Lower lobe of right lung (tissue), 2 donors: ENCODE measurements at places on chromosomes 1 and 21.

DNA sequence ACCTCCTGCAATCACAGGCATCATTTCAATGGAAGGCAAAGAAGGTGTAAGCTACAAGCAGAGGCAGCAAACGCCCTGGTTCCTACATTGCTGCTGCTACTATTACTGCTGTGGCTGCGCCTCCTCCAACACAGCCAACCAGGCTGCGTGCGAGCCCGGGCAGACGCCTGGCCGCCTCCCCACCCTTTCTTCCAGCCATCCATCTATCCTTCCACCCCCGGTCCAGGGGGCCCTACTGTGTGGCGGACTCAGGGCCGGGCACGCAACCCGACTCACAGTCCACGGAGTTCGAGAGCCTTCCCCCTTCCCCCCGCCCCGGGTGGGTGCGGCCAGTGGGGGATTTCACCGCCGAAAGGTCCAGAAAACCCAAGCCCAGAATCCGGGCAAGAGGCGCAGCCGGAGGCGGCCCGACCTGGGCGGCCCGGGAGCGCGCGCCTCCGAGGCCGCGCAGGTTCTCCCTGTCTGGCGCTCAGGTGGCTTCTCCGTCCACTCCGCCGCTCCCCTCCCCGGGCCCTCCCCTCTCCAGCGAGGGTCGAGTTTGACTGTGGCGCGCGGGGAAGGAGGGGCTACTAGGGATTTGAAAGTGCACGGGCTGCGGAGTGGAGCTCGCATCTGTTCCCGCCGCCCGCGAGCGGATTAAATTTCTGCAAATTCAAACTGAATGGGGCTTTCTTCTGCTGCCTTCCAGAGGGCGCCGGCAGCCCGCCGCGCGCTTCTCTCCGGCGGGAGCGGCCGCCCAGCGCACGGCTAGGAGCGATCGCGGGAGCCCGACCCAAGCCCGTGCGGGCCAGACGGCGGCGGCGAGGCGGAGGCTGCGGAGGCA is at the start of gene HUNK:
Gene HUNK (plus strand): TSS at position 569 of the 823 bp plus-strand sequence. CDS start 655 bp downstream, outside the sequence.
- DNase-seq: peak; percentile 56

- no peak for DNase-seq
Measured at GRCh38 chr21:33892853-33893252, 22.8 kb downstream of the ATP5PO start.

DNA sequence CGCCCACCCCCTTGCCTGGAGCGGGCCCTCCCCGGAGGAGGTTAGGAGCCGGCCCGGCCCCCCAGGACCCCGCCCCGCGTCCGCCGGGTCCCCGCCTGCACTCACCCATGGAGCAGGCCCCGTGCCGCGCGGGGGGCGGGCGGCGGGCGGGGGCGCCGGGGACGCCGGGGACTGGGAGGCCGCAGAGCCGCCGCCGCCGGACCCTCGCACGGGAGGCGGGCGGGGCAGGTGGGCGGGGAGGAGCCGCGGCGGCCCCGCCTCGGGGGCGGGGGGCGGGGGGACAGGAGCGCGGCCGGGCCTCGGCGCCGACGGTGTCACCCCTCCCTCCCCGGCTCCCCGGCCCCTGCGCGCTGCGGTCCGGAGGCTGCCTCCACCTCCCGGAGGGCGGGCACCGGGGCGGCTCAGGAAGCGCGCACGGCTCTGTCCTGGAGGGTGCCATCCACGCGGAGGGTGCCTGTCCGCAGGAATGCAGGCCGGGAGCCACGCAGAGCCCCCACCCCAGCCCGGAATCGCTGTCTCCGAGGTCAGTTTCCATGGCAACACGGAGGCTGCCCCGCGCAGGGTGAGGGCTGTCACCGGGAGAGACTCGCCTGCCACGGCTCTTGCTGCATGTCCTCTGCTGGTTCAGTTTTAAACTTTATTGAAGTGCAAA is 5.9 kb upstream of the PLEKHG5 start:
- DNase-seq: no peak

GRCh38 chr1:159012495-159012894 is 2.8 kb downstream of the IFI16 start:
- DNase-seq: no peak

DNA sequence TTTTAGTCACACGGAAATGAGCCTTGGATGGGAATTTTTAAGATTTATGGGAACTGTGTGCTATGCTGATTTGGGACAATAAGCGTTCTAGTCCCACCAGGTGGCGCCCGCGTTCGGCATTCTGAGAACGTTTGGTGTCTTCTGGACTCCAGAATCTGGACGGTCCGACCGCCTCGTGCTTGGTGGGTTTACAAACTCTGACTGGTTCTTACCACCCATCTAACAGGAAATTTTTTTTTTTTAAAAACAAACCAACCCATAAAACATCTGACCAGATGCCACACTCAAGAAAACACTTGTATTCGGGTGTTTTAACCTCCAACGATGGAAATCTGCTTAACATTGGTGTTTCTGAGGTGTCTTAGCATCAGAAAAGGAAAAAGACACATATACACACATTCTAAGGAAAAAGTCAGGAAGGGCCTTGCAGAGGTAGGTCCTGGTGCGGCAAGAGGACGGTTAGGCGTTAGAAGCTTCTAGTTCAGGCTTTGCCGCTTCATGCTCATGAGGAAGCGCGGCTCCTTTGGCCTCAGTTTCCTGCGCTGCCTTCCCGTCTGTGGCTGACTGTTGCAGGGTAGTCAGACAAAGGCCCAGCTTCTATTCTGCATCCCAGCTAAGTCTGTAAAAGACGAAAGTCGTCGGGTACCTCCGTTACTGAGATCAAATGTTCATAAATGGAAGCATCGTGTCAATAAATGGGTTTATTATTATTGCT is 814 bp upstream of the DYRK3 start:
- DNase-seq: peak; percentile 96

GRCh38 chr1:9242338-9242969 is 7.9 kb downstream of the H6PD start:
- peak; percentile 83 for DNase-seq
